ENCODE measurements at places on chromosomes 3 and 15.

DNA sequence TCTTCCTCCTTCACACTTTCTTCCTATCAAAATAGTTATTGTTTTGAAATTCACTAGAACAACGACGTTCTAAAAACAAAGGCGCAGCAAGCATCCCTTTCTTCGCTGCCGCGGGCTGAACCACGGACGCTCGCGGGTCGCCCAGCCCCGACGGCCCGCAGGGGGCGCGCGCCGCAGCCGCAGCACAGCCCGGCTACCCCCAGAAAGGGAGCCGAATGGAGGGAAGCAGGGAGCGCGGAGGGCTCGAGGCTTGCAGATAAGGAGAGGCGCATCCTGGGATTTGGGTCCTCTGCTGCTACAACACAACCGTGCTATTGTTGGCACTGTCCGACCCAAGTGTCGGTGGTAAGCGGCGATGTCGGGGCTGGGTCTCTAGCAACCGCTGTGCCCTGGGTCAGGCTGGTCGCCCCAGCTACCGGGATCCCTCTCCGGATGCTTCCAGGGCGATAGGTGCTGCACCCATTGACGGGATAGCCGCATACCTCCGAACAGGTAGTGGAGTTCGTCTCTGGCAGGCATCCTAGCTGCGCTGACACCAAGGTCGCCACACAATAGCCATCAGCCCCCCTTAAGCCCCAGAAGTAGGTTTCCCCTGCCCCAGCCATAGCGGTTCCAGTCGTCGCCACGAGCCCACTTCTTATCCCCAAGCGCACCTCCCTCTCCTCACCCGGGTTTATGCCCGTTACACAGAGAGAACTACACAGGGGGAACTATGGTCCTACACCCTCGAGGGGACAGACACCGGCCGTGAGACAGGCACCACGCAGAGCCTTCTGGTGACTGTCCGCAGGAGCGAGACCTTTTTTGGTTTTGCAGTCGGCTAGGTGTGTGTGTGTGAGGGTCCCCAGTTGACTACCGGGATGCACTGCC is 6.0 kb downstream of the ONECUT1 start:
- DNase-seq = no peak

DNA sequence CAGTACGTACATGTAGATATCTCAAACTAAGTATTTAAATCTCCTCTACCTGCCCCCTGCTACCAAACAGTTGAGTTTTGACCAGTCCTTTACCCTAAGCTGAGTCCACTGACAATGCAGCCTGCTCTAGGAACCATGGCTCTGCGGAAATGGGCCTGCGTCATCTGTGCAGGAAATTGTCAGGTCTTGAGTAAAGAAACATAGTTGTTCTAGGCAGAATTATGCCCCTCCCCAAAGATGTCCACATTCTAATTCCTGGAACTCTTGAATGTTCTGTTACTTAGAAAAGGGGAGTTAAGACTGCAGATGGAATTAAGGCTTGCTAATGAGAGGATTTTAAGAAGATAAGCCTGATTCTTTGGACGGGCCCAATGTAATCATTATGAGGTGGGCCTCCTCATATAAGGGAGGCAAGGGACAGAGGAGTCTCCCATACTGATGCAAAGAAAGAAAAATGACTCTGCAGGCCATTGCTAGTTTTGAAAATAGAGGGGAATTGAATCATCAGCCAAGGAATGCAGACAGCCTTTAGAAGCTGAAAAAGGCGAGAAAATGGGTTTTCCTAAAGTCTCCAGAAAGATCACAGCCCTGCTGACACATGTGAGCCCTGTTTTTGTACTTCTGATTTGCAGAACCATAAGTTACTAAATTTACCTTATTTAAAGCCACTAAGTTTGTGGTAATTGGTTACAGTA is 5.5 kb upstream of the VGLL3 start:
- DNase-seq = no peak

DNA sequence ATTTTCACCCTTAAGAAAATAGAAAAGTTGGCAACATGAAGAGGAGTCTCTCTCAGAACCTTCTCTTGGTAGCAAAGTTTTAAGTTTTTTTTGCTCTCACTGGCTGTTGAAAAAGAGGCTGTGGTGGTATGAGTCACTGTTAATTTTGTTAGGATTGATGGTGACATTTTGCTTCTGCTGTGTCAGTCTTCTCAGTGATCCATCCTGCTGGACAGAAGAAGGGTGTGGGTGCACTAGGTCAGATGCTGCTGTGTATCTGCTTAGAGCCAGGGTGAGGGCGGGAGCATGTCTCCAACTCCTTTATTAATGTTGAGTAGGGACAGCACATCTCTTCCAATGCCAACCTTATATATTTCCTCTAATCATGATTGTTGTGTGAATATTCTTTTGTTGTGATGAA is 369.5 kb downstream of the FEZF2 start:
- DNase-seq = no peak

DNA sequence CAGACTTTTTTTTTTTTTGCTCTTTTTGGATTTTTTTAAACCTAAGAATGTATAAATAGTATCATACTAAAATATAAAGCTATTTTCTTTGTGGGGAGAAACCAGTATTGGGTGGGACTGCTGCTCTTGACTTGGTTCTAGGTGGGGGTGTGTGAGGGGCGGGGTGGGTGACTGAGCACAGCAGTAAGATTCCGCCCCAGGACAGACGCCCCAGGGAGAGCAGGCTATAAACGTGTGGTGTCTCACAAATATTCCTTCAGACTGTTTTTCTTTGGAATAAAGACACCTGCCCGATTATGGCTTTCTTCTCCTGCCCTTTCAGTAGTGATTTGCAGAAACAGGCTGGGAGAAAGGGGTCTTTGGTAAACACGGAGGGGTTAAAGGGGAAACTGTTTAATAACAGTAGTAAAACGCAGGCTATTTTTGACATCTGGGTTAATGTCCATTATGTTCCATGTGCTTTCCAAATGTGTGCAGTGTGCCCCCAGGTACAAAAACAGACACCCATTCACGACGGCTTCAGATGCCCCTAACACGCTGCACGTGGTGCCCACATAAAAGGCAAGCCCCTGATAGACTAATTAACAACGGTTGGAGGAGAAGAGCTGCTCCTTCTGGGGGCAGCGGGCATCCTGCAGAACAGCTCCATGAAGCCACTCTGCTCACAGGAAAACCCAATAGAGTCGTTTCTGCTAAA is 28.6 kb upstream of the WNT5A start:
- DNase-seq = no peak

DNA sequence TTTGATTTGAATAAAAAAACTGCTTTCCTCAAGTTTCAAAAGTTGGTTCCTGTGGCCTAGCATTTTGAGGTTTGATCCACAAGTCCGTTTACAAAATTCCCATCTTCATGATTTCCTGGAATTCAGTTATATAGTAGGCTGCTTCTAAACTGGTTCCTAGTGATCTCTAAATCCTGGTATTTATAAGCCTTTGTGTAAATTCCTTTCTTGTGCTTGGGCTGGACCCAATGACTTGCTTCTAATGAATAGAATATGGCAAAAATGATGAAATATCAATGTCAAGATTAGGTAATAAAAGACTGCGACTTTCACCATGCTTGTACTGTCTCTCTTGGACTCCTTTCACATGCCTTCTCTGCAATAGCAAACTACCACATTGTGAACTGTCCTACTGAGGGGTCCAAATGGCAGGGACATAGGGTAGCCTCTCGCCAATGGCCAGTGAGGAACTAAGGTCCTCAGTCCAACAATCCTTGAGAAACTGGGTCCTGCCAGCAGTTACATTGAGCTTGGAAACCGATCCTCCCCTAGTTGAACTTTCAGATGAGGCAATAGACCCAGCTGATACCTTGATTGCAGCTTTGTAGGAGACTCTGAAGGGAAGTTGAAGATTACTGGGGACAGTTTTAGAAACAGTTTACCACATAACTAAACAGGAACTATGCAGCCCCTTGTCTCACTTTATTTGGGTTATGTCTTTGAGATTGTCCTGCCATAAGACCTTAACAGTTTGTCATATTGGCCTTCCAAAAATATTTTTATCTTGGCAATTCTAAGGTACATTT is 303.9 kb upstream of the TBC1D5 start:
- no peak for DNase-seq

DNA sequence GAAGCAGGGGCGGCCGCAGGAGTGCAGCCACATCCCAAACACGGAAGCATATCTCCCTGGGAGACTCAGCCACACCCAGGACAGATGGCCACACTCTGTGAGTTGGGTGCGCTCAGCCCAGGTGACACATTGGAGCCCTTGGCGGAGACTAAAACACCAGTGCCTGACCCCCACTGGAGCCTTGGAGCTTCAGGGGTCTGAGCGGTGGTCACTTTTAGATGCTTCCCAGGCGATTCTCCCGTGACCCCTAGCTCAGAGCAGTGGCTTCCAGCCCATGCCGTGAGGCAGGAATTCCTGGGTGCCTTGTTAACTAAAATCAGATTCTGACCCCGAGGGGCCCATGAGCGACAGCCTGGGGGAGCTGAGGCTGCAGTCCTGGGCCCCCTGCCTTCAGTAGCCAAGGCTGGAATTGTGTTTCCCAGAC is 54.5 kb downstream of the PLXNA1 start:
- no peak for DNase-seq

- DNase-seq = no peak
These were observed 58.4 kb downstream of the GAP43 start for GRCh38 chr3:115681736-115682135.

DNA sequence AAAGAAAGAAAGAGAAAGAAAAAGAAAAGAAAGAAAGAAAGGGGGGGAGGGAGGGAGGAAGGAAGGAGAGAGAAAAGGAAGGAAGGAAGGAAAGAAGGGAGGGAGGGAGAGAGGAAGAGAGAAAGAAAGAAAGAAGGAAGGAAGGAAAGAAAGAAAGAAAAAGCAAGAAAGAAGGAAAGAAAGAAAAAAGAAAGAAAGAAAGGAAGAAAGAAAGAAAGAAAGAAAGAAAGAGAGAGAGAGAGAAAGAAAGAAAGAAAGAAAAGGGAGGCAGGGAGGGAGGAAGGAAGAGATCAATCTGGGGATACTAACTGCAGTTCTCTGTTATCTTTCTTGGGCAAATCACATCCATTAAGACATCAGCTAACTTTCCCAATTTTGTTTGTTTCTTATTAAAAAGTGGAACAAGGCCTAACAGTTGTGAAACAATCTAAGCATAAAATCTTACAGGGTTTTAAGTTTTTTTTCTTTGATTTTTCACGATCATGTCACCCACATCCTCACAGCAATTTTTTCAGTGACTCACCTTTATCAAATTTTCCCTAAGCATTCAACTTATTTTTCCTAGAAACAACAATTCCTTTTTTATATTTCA is 36.8 kb downstream of the TBC1D2B start:
- no peak for DNase-seq

- no peak for DNase-seq
These were observed 38.1 kb upstream of the SV2B start for GRCh38 chr15:91061997-91062396.

- no peak for DNase-seq
These were observed 70.5 kb upstream of the PPIB start for GRCh38 chr15:64233299-64233698.

- no peak for DNase-seq
These were observed 3.0 kb upstream of the NECTIN3 start for GRCh38 chr3:111068574-111068973.

GRCh38 chr3:31086148-31086547 is 191.7 kb upstream of the GADL1 start:
- DNase-seq = no peak

DNA sequence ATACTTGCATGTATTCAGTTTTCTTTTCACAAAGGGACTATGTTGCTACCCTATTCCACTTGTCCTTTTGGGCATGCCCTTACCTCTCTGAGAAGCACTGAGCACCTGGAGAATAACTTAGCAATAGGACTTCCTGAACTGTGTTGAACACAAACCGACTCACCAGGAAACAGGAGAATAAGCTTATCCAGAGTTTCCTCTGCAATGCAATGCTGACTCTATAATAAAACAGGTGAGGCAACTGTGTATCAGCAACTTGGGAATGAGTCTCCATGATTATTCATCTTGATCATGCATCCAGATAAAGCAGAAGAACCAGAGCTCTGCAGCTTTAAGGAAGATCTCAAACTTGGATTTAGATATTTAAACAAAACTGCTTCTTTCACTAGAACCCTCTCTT is 806.5 kb downstream of the IGSF11 start:
- no peak for DNase-seq

DNA sequence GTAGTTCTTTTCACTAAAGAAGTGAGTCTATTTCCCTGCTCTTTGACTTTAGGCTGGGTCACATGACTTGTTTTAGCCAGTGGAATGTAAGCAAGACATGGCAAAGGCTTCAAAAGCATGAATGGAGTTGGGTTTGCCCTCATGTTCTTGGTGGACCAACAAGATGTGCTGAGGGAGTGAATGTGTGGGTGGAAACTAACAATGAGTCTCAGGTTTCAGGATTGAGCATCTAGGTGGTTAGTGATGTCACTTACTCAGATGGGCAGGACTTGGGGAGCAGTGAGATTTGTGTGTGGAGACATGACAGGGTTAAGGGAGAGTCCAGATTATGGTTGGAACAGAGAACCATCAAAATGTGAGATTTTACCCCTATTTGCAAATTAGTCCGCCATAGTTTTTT is 181.4 kb upstream of the UBE2E1 start:
- no peak for DNase-seq

GRCh38 chr3:190902292-190902691 is 39.8 kb upstream of the GMNC start:
- no peak for DNase-seq

- no peak for DNase-seq
These were observed at the start of gene UTS2B for GRCh38 chr3:191329654-191330529. UTS2B (minus strand) TSS chr3:191330526; CDS start chr3:191282189, 48,337 bp downstream.

DNA sequence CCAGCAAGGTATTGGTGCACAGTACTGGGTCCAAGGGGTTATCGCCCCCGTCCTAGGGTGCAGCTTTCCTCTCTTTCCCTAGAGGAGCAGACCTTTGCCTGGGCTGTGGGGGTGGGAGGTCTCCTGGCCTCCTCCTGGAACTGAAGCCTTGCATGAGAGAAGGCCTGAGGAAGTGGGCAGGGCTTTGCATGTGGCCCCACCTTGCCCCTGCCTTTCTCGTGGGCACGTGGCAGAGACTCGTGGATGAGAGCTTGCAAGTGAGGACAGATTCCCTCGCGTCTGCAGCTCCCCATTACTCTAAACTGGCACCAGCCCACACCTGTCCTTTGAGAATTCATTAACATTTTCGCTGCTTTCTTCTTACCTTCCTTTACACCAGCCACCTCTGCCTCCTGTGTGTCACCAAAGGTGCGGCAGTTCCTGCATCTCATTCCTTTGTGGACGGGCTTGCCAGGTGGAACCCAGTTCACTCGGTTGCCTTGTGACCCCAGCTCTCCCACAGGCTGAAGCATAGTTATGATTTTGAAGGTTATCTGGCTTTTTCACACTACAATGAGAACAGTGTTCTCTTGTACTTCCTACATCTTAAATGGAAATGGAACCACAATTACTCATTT is 40.9 kb upstream of the NR2C2 start:
- DNase-seq = no peak

GRCh38 chr15:43799209-43799944 is 643 bp downstream of the SERINC4 start:
- DNase-seq = no peak

DNA sequence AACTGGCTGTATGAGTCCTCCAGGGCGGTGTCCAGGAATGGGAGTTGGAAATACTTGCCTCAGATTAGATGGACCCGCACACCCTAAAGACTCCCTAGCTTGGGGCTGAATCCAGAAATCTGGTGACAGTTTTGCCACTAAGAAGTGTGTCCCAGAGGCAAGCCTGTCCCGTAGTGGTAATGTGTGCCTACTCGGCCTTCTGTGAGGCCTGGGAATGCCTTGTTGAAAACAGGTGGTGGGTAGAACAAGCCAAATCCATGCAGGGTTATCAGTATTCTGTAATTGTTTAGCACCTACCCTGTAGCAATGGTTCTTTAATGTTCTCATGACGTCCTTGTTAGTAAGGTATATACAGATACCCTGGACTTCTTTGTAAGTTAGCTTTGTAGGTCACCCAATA is 1.6 kb downstream of the C3orf52 start:
- DNase-seq = no peak

- DNase-seq = no peak
These were observed 90.6 kb upstream of the GADL1 start for GRCh38 chr3:30984855-30985749.
